ENCODE measurements at places on chromosomes 3 and 15.

DNA sequence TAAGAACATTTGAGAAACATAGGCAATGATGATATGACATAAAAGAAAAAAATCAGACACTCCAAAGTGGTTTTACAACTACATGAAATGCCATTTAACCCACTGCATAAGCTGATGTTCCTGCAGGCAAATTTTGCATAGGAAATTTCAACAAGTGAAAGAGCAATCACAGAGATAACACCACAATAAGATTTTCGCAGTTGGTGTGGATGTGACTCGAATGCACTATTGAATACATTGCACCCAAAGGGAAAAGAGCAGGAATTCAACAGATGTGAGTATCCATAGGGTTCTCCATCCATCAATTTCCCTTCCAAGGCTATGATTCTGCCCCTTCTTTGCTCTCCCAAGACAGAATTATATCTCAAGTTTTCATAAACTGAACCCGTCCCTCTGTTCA lies 456.1 kb downstream of the RAP2B start:
- no peak for DNase-seq

DNA sequence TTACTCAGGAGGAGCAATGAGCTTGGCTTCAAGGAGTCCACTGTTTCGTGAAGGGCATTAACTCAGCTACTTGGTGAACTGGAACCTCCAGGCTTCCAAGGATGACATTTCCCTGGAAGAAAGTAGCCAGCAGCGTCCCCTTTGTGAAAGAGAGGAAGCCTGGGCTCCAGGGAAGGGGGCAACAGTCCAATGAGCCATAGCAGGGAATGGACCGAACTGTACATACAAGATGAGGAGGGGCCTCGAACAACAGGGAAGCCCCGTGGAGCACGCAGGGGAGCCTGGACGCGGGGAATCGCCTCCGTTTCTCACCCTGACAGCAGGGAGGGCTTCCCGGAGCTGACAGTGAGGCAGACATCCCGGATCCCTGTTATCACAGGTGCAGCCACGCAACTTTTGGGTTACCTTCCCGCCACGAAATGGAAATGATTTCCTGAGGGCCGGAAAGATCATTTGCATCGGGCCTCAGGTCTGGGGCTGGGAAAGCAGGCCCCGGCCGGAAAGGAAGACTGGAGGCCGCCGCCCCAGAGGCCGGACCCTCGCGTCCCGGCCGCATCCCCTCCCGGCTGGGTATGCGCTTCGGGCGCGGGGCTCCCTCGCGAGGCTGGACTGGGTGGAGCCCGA lies 475 bp upstream of the SPINT1 start:
- DNase-seq, result no peak

DNA sequence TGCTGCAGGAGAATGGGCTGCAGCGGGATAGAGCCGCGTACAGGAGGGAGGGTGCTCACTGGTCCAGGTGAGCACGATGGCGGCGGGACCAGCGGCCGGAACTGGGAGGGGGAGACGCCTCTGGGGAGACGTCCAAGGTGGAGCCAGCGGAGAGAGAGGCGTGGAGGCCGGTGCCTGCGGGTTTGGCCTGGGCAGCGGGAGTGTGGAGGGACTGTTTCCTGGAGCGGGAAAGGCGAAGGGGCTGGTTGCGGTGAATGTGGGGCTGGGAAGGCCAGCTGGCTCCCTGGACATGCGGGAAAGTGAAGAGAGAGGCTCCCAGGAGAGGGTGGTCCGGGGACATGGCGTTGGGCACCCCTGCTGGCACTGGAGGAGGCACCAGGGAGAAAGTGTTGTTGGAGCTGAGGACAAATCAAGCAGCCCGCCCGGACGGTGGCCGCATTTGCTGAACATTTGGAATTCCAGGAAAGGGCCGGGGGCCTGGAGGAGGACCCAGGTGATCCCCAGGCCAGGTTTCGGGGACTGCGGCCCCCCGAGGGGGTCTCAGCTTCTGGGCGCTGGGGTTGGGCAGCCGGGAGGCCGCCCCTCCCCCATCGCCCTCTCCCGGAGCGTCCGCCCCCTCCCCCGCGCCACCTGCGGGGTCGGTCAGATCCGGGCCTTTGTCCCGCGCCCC lies 34.3 kb downstream of the DNAJB8 start:
- DNase-seq, result no peak

DNA sequence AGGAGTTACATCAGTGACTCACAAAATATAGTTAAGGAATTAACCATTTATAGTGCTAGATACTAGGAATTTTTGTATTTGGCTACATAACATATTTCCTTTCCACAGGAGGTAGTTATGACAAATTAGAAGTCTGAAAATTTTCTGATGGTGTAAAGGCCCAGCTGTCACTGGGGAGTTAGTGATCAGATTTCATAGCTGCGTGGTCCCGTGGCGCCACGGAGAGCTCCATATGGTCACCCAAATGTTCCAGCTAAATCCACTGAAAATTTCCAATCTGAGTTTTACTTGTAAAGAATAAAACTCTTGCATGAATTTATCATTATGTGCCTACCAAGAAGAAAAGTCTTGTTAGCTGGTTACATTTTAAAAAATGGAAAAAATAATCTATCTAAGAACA lies 368.9 kb upstream of the PLSCR5 start:
- DNase-seq, result no peak

DNA sequence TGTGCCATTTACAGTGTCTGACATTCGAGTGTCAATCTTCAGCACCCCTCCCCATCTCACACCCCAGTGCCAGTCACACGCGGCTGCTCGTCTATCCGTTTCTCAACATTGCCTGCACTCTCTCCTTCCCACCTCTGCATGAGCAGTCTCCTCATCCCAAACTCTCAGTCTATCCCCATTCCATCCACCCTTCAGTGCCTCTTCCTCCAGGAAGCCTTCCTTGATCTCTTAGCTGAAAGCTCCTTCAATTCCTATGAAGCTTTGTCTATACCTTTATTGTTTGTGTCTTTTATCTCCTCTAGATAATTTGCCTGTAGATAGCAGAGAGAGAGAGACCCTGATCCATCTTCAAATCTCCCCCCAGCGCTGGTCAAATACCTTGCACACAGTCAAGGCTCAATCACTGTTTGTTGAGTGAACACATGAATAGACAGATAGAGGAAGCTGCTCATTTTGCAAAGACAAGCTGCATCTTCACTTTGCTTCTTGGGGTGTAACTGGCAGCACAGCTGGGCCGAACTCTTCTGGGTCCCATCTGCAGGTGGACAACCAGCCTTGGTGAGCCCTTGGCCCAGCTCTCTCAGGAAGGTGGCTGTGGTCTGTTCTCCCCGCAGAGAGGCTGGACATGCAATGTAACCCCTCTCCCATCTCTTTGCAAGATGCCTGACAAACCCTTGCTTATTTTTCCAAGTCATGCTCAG lies 52.8 kb downstream of the ITGA11 start:
- no peak for DNase-seq

DNA sequence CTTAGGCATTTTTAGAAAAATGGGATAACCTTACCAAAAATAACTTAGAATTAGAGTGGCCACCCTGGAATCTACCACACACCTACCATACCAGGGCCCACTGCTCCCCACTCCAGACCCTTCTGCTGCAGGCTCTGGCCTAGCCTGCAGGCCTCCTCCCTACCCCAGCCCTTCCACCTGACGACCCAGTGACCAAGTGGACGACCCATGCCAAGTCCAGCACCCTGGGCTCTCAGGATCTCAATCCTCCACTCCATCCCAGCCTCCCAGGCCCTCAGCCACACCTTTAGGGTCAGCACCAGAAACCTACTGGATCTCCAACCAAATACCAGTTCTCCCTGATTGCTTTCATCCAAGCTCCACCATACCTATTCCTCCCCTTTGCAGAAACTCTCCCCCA lies 145.8 kb downstream of the TPRA1 start:
- DNase-seq, result no peak

Measured in activated CD8-positive, alpha-beta memory T cell treated with anti-CD3 and anti-CD28 coated beads for 1 hour (primary cell).